ENCODE measurements at places on chromosomes 16 and 17.
A peak's percentile ranks its signal among the peaks of the same experiment; 100 is the strongest.

DNA sequence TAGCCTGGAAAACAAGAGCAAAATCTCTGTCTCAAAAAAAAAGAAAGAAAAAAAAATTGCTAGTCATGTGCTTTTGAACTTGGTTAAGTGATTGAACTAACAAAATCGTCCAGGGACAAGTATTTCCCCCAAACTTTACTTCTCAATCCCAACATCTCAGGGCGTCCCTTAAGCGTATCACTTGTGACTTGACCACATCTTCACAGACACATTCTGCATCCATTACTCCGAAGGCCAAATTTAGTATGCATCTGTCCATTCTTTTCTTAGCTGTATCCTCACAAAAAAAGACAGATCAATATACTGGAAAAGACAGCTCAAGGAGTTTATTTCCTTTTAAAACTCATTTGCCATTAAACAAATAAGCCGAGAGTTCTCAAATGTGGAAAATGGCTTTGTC, 5.9 kb upstream of the JPT1 start:
- no peak for DNase-seq

DNA sequence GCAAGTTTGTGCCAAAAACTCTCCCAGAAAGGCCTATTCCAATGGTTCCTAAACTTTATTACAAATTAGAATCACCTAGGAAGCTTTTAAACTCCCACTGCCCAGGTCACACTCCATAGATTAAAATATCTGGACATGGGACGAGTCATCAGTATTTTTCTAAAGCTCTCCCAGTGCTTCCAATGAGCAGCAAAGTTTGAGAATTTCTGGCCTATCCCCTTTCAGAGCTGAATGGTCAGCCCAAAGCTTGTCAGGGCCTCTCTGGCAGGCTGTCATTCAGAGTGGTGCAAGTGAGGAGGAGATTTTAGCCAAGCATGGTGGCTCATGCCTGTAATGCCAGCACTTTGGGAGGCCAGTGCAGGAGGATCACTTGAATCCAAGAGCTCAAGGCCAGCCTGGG, 2.4 kb downstream of the BCL6B start:
- no peak for DNase-seq

DNA sequence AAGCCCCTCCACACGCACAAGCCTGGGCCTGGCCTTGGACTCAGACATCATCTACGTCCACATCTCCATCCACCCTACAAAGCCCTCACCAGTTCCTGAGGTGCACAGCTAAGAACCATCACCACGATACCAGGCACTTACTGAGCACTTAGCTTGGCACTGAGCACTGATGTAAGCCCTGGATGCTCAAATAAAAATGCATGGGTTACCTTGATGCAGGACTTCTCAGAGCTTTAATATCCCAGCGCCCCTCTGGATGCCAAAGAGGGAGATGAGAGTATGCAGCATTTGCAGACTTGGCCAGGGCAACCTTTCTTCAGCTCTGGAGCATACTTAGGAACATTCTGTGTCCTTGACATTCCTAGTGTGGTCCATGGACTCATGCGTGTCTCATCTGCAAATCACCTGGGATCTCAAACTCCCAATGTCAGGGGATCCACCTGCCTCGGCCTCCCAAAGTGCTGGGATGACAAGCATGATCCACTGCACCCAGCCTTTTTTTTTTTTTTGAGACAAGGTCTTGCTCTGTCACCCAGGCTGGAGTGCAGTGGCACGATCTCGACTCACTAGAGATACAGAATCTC, 69.8 kb downstream of the RAB11FIP4 start:
- no peak for DNase-seq

- peak; percentile 44 for DNase-seq
These were observed 14.4 kb upstream of the CA4 start for GRCh38 chr17:60135151-60135950.

GRCh38 chr17:74742978-74743545, 5.4 kb upstream of the NHERF1 start:
- no peak for DNase-seq
